ENCODE measurements at places on chromosomes 6 and 20.

GRCh38 chr20:14915356-14915755 is 577.9 kb upstream of the FLRT3 start:
- peak; percentile 3 for DNase-seq

DNA sequence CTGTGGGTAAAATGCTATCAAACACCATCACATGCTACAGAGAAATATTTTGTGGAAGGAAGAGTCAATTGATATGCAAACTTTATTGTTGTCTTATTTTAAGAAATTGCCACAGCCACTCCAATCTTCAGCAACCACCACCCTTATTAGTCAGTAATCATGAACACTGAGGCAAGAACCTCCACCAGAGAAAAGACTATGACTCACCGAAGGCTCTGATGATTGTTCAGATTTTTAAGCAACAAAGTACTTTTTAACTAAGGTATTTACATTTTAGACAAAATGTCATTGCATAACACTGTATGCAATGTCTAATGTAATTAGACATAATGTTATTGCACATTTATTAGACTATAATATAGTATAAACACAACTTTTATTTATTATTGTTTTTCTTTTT is 26.2 kb upstream of the MMP24 start:
- no peak for DNase-seq

- peak; percentile 24 for DNase-seq
Observed at GRCh38 chr6:168088161-168089053, 9.4 kb upstream of the FRMD1 start.

DNA sequence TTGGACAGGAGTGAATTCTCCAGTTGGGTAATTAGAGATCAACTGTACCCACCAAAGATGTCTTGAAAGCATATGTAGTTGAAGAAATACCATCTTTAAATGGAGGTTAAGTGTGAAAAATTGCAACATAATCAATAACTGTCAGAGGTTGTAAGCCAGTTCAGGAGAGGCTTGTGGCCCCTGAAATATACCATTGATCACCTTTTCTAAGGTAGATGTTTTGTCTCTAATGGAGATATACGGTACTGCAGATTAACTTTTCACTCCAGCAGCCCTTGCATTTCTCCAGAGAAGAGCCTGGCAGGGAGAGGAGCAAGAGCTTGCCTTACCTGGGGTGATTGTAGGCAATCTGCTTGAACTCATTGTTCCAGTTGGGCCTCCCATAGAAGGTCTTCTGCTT is 48.8 kb downstream of the NOX3 start:
- no peak for DNase-seq

GRCh38 chr6:91141346-91141745 is 554.5 kb upstream of the MAP3K7 start:
- DNase-seq = no peak

- no peak for DNase-seq
Observed at GRCh38 chr6:168179133-168179532, 100.1 kb upstream of the FRMD1 start.

DNA sequence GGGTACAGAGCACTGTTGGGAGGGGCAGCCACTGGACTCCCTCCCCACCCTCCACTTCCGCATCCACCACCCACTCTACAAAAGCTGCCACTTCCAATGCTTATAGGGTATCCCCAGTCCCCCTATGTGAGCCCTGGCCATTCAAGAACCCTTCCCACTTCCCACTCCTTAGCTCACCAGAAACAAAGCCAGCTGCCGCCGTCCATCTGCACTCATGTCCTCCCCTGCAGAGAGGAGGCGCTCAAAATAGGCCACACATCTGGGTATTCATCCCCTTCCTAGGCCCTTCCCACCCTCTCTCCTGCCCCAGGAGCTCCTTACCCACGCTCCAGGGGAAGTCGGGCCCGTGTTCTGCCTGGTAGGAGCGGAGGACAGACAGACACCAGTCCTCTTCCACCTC is 6.5 kb upstream of the LY6G5C start:
- no peak for DNase-seq
